ENCODE measurements at places on chromosomes 6 and 20.

GRCh38 chr6:81556551-81556950 lies 195.9 kb downstream of the TENT5A start:
- no peak for DNase-seq

GRCh38 chr20:13788167-13788834 lies 3.5 kb downstream of the NDUFAF5 start:
- DNase-seq: no peak

- DNase-seq: no peak
Observed at GRCh38 chr6:167512696-167513375, 187.9 kb downstream of the TTLL2 start.

- DNase-seq: no peak
Observed at GRCh38 chr20:50067461-50067860, 45.5 kb downstream of the UBE2V1 start.

Measured in bone marrow (tissue), 2 donors.